ENCODE measurements at places on chromosomes 5 and 9. TPM values are rescaled to one million over a fixed set of nuclear protein-coding genes. Genes with fewer than 3 reads are reported as not detected.

- H3K27ac ChIP-seq, result no peak overlapping the region
- no peaks in the 10 kb centered on the region for H3K36me3 ChIP-seq
- no peak for DNase-seq
- H3K4me3 ChIP-seq, result no peak overlapping the region
- H3K27me3 ChIP-seq, result no peaks in the 10 kb centered on the region
- H3K4me1 ChIP-seq, result no peaks in the 10 kb centered on the region
Observed at GRCh38 chr5:27491047-27491446, 452.7 kb upstream of the CDH9 start.

DNA sequence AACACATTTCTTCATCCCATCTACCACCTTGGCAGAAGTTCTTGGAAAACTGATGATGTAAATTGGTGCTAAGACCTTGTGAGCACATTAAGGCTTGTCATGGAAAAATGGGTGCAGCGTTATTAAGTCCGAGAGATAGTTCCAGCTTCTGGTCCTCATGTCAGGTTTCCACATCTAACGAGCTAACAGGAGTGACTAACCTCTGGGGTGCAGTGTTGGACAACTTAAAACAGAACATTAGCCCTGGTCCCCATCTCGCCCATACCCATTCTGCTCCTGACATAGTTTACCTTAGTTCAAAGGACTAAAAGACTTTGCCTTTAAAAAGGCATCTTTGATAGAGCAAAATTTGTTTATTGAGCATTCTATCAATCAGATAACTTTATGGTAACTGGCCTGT lies 128.0 kb downstream of the SLC1A3 start:
- H3K36me3 ChIP-seq, result no peaks in the 10 kb centered on the region
- no peaks in the 10 kb centered on the region for H3K4me1 ChIP-seq
- peaks cover 21% of the 10 kb centered on the region for H3K27me3 ChIP-seq
- H3K4me3 ChIP-seq, result no peak overlapping the region
- H3K27ac ChIP-seq, result no peak overlapping the region

DNA sequence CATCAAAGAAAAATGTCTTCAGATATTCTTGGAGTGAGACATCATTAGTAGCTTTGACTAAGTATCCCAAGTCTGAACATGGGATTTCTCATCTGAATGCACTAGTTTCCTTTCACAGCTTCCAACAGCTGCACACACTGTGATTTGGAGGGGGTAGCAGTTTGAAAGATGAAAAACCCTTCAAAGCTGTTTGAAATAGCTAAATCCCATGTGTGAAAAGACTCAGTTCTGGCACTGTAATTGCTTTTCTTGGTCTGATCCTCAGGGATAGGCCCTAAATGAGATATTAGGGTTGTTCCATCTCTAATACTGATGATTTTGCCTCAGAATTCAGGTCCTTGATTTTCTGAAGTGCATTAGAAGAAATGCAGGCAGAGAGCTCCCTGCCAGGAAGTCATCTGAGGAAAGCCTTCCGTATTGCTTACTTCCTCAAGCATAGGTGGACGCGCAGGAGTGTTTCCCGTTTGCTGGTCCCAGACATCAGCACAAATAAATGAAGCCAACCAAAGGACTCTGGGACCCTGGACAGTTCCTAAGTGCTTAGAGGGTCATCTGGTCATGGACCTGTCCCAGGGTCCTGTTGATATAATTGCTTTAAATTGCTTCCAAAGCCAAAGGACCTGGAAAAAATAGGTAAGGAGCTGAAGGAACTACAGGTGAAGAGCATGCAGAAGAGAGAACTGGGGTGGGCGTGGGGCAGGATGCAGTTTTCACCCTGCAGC lies 25.6 kb upstream of the FRMPD1 start:
- H3K27me3 ChIP-seq, result no peaks in the 10 kb centered on the region
- no peaks in the 10 kb centered on the region for H3K36me3 ChIP-seq
- H3K4me1 ChIP-seq, result peaks cover 3% of the 10 kb centered on the region
- no peak overlapping the region for H3K27ac ChIP-seq
- no peak overlapping the region for H3K4me3 ChIP-seq

DNA sequence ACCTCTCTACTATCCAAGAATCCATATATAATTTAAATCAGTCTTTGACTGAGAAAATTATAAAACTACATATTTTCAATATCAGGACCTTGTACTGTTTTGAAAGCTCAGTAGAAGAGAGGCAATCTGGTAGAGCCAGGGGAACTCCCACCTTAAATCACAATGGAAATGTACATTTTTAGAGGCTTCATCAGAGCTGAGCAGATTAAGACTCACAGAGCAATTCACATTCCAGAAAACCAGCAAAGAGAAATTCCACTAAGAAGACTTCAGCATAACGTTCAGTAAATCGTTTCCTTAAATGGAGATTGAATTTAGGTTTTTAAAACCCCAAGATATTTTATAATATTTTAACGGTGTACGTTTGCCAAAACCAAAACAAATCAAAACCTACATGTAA lies 227.8 kb upstream of the TRPM3 start:
- H3K4me1 ChIP-seq, result no peaks in the 10 kb centered on the region
- no peak for DNase-seq
- H3K4me3 ChIP-seq, result no peak overlapping the region
- no peaks in the 10 kb centered on the region for H3K27me3 ChIP-seq
- H3K36me3 ChIP-seq, result no peaks in the 10 kb centered on the region

DNA sequence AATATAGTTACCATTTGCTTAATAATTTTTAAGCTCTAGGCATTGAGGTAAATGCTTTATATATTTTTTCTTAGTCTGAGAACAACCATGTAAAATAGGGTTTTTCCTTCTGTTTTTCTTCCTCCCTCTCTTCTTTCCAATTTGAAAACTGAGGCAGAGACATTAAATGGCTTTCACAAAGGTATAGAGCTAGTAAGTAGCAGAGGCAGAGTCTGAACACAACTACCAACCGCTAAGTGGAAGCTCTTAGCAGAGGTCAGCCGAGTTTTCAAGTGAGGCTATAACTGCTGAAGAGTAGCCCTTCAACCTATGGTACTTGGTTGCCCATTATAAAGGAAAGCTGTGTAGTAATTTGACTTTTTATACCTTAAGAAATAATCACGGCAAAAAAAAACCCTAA lies 187.1 kb downstream of the MEF2C start:
- H3K4me3 ChIP-seq, result no peak overlapping the region
- H3K36me3 ChIP-seq, result no peaks in the 10 kb centered on the region
- no peak for DNase-seq
- no peak overlapping the region for H3K27ac ChIP-seq
- H3K4me1 ChIP-seq, result peaks cover 2% of the 10 kb centered on the region

GRCh38 chr5:127834554-127834953 lies 131.4 kb downstream of the CCDC192 start:
- H3K27me3 ChIP-seq, result no peaks in the 10 kb centered on the region
- DNase-seq, result no peak
- peaks cover 2% of the 10 kb centered on the region for H3K4me1 ChIP-seq

DNA sequence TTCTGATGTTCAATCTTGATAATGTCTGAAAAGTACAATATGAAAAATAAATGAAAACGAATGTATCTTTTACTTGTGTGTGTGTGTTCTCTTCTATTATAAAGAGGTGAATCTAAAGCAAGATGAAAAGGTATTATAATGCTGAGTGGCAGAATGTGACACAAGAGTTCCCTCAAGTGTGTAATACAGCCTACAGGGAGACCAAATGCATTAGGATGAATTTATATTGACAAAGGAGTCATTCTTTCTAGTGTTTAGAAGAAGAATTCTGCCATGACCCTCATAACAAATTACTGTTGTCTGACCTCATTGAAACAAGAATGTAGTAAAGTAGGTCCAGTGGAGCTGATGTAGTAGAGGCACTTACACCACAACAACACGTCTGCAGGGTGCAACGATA lies 1119.0 kb upstream of the CDH10 start:
- no peaks in the 10 kb centered on the region for H3K4me1 ChIP-seq
- no peaks in the 10 kb centered on the region for H3K27me3 ChIP-seq
- H3K4me3 ChIP-seq, result no peak overlapping the region
- no peak overlapping the region for H3K27ac ChIP-seq

DNA sequence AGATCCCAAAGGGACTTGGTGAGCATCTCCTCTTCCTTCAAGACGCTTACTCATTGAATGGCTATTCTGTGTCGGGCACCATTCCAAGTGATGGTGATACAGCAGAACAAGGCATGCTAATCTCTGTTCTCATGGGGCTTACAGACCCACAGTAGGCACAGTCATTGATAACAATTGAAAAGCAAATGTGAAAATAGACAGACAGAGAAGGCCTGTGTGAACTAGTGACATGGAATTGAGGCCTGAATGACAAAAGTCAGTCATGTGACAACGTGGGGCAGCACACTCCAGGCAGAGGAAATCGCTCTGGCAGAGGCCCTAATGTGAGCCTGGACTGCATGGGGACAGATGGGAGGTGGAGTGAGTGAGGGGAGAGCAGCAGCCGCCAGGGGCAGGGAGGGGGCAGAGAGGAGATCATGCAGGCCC lies 70.7 kb upstream of the CPLX2 start:
- no peak overlapping the region for H3K4me3 ChIP-seq
- no peak for DNase-seq
- no peaks in the 10 kb centered on the region for H3K36me3 ChIP-seq
- no peaks in the 10 kb centered on the region for H3K4me1 ChIP-seq
- H3K27me3 ChIP-seq, result peaks cover 17% of the 10 kb centered on the region
- H3K27ac ChIP-seq, result no peak overlapping the region

Gene GRIA1
- 0.28 TPM for total RNA-seq

Gene FAM169A
- 34.5 TPM for total RNA-seq

Gene FABP6
- 1.9 TPM for total RNA-seq

Gene MCC
- total RNA-seq, result 128 TPM
